Activated B cell treated with CpG ODN at 0.5 μM for 24 hours (primary cell): ENCODE measurements at places on chromosomes 13 and 19. TPM values are rescaled to one million over a fixed set of nuclear protein-coding genes. Genes with fewer than 3 reads are reported as not detected.

The TMED1 gene
- total RNA-seq, result 11.9 and 15.7 TPM in 2 replicates

The CAPN12 gene
- total RNA-seq, result 12.4 and 14.9 TPM in 2 replicates

The FXYD3 gene
- total RNA-seq, result not detected in 2 replicates

The PTGIR gene
- 13.4 and 17.8 TPM in 2 replicates for total RNA-seq

The GPR42 gene
- not detected in 2 replicates for total RNA-seq

The LILRB1 gene
- total RNA-seq, result 142 and 171 TPM in 2 replicates

The NAPSA gene
- total RNA-seq, result 1.4 and 2.4 TPM in 2 replicates

The SLITRK6 gene
- total RNA-seq, result not detected in 2 replicates

The CD70 gene
- total RNA-seq, result 29.3 and 29.7 TPM in 2 replicates

The ONECUT3 gene
- total RNA-seq, result not detected in 2 replicates

The ZNF765 gene
- total RNA-seq, result 16.2 and 18.9 TPM in 2 replicates

The SBSN gene
- total RNA-seq, result not detected in 2 replicates

The MYO1F gene
- total RNA-seq, result 57.4 and 63.8 TPM in 2 replicates

The TEX101 gene
- total RNA-seq, result not detected in 2 replicates

The DLL3 gene
- total RNA-seq, result 0.53 and 0.73 TPM in 2 replicates

The CLPTM1 gene
- 87.0 and 92.1 TPM in 2 replicates for total RNA-seq

The GPR12 gene
- not detected in 2 replicates for total RNA-seq

The NXNL1 gene
- total RNA-seq, result not detected in 2 replicates

The HIPK4 gene
- total RNA-seq, result 0.09 TPM in 1 of 2 replicates, not detected in the other

The CASP14 gene
- not detected in 2 replicates for total RNA-seq

The CBY2 gene
- not detected in 2 replicates for total RNA-seq

The MEIOSIN gene
- total RNA-seq, result not detected in 2 replicates

The MAP4K1 gene
- total RNA-seq, result 379 and 388 TPM in 2 replicates

The CPB2 gene
- not detected in 2 replicates for total RNA-seq

The HPN gene
- not detected in 2 replicates for total RNA-seq

The OR10H1 gene
- 0.05 TPM in 1 of 2 replicates, not detected in the other for total RNA-seq

The ZNF578 gene
- total RNA-seq, result 2.6 and 2.8 TPM in 2 replicates

The OR10H5 gene
- total RNA-seq, result not detected in 2 replicates

The SWSAP1 gene
- 4.3 and 5.1 TPM in 2 replicates for total RNA-seq

The ELF1 gene
- 129 and 136 TPM in 2 replicates for total RNA-seq

The STOML3 gene
- not detected in 2 replicates for total RNA-seq

The ZFP14 gene
- 7.7 and 10.4 TPM in 2 replicates for total RNA-seq

The CAMSAP3 gene
- 0.64 and 0.80 TPM in 2 replicates for total RNA-seq

The PAK4 gene
- 13.7 and 14.2 TPM in 2 replicates for total RNA-seq

The USHBP1 gene
- 0.42 and 0.44 TPM in 2 replicates for total RNA-seq

The CYP2A6 gene
- total RNA-seq, result not detected in 2 replicates

The SUPT20H gene
- 61.9 and 66.6 TPM in 2 replicates for total RNA-seq
